ENCODE measurements at places on chromosomes 1 and 21.
A peak's percentile ranks its signal among the peaks of the same experiment; 100 is the strongest.

DNA sequence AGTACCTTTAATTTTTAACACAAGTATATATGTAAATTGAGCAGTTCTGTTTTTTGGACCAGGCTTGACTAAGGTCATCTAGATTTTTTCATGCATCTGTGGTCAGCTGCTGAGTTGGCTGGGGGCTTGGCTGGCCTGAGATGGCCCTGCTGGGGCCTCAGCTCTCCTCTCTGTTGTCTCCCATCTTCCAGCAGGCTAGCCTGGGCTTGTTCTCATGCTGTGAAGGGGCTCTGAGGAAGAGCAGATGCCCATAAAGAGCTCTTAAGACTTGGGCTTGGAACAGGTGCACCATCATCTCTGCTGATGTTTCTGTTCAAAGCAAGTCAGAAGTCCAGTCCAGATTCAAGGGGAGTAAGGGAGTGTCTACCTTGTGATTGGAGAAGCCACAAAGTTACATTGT lies 51.2 kb upstream of the TNR start:
- no peak for DNase-seq

DNA sequence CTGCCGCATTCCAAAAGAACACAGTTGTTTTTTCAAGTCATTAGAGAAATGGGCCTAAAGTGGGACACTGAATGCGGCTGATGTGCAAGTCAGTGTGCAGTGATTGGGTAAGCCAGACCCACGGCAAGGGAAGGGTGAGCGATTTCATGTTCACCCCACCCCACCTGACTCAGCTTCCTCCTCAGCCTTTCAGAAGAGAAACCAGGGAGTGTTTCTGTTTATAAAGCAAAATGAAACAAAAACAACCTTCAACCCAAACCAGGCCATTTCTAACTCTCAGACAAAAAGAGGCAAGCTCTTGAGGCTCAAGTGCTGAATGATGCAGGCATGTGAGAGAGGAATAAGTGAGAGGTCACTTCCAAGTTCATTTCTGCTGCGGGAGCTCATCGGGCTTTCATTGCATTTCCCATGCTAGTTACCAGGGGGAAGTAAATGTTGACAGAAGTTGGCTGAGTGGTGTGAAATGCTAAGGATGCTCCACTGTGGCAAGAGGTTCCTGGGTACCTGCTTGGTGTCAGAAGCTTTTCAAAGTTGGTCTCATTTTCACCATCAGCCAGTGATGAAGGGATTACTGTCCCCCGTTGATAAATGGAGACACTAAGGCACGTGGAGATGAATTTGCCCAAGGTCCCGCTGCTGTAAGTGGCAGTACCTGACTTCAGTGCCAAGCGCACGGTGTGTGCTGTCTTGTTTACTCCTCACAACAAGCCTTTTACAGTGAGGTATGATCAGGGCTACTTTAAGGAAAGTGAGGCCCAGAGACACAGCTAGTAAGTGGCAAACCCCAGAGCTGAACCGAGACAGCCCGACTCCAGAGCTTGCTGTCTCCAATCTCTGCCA lies 29.1 kb downstream of the STPG1 start:
- DNase-seq = no peak

DNA sequence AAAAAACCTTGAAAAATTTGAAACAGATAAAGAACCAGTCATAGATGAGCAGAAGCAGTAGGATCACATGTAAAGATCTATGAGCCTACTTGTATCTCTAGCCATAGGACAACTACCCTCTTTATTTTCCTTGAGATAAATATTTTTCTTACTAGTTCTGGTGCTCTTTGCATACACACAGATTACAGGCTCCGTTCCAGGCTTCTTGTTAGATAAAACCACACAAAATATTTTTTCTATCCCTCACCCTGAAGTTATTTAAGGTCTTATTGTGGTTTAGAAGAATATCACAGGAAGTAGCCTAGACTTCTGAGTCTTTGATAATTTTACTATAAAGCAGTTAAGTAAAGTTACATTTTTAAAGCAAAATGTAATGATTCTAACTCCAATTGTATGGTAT lies 512.2 kb downstream of the NEGR1 start:
- DNase-seq = no peak

DNA sequence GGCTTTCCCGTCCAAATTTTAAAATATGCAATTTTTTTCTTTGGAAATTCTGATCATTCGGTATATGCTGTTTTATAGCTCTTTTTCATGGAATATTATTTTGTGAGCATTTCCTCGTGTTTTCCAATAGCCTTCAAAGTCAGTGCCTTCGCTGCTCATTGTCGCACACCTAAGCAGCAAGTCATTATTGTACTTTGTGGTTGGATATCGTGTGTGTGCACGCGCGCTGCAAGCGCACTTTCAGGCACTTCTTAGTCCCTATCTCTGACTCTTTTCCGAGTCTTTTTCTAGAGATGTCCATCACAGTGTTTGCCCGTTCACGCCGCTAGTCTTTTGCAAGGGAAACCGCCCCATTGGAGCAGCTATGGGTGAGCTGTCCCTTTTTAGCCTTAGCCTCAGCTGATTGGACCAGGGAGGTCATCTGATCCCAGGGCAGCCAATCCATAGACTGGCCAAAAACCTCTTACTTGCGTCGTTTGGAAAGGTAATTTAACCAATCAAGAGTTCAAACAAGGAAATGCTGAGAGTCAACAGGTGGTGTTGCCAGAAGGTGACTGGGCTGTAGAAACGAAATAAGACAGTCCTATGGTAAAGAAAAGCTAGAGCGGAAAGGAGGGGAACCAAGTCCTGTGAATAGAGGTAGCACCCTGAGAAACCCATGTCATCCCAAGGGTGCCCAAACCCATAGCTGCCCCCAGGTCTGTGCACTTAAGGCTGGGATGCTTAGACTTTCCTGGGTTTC lies 710 bp upstream of the HYI start:
- peak; percentile 64 for DNase-seq

DNA sequence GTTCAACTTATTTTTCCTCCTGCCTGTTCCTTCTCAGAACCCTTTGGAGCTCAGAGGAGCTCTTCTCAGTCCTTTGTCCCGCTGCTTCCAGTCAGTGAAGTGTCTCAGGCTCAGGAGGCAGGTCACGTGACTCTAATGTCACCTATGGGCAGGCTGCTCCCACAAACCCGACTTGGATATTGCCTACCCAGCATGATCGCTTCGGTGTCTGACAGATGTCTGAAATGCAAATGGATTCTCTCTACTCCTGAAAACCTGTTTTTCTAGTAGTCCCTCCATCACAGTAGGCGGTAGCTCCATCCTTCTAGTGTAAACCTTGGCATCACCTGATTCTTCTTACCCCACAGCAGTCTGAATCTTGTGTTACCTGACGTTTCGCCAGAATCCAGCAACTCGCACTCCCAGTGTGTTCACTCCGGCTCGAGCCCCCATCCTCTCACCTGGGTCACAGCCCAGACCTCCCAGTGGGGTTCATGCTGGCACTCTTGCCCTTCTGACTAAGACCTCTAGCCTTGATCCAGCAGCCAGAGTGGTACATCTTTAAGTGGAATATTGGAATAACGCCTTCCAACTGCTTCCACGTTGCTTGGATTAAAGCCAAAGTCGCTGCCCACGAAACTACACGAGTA lies 5.4 kb downstream of the PADI6 start:
- DNase-seq = no peak

GRCh38 chr21:45336535-45336810 lies 48.8 kb upstream of the POFUT2 start:
- DNase-seq = no peak

DNA sequence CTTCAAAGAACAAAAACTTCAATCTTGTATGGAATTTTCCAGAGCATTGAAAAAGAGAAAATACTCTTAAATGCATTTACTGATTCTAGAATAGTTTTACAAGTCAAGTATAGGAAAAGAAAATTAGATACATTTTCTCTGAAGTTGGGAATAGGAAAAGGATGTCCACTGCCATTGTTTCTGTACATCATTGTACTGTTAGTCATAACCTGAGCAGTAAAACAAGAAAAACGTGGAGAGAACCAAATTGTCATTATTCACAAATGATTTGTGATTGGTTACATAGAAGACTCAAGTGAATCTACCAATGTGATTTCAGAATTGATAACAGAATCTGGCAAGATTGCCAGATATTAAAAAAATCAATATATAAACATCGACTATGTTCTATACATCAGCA lies 27.4 kb downstream of the PRKACB start:
- DNase-seq = no peak

- no peak for DNase-seq
Measured at GRCh38 chr1:217029281-217030157, 306.3 kb upstream of the ESRRG start.

DNA sequence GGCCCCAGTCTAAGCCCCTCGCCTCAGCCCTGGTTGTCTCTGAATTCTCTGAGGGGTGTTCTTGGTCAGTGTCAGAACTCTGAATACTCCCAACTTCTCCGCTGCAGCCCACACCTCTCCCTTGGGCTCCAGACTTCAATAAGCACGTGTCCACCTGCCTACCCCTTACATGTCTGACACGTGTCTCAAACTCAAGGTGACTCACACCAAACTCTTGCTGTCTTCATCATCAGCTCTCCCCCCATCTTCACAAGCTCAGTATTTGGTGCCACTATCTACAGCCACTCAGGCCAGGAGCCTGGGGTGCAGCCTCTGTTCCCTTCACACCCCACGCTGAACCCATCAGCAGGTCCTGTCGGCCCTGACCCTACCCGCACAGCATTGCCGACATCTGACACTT lies 18.8 kb upstream of the UBXN10 start:
- no peak for DNase-seq

- DNase-seq = no peak
Measured at GRCh38 chr1:24822887-24823286, 77.6 kb downstream of the CLIC4 start.

DNA sequence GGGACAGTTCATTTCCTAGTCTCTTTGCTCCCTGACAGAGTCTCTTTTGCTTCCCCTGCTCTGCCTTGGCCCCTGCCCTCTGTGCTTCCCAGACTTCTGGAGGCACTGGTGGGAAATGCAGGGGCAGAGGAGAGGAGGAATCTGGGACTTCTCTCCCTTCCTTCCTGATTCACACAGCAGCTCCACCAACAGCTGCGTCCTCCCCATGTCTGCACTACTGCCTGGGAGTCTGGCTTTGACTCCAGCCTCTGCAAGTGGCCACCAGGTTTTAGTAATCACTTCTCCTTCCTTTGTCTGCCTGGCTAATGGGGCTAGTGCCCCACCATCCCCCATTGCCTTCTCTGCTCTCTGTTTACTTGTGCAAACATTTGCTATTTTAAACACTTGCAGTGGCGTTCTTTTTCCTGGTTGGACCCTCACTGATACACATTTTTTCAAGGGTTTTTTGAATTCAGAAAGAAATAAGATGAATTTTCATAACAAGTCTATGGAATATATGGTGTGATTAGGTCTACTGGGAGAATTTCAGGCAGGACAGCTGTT lies 21.9 kb downstream of the FASLG start:
- no peak for DNase-seq

GRCh38 chr1:193462629-193463320 lies 276.4 kb upstream of the B3GALT2 start:
- DNase-seq = no peak

- DNase-seq = no peak
Measured at GRCh38 chr1:33814166-33814565, 49.7 kb upstream of the HMGB4 start.

GRCh38 chr1:238951809-238952208 lies 434.6 kb upstream of the CHRM3 start:
- no peak for DNase-seq

DNA sequence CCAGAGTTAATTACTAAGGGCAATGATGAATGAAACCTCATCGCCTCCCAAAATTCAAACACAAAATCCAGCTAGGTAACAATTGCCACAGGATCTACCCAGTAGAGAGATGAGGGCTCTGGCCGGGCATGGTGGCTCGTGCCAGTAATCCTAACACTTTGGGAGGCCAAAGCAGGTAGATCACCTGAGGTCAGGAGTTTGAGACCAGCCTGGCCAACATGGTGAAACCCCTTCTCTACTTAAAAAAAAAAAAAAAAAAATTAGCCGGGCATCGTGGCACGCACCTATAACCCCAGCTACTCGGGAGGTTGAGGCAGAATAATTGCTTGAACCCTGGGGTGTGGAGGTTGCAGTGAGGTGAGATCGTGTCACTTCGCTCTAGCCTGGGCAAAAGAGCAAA lies 15.8 kb downstream of the CD2 start:
- no peak for DNase-seq

GRCh38 chr1:86823821-86824500 lies 90.0 kb downstream of the SELENOF start:
- no peak for DNase-seq

- no peak for DNase-seq
Measured at GRCh38 chr1:17278996-17279830, 28.8 kb upstream of the PADI4 start.

DNA sequence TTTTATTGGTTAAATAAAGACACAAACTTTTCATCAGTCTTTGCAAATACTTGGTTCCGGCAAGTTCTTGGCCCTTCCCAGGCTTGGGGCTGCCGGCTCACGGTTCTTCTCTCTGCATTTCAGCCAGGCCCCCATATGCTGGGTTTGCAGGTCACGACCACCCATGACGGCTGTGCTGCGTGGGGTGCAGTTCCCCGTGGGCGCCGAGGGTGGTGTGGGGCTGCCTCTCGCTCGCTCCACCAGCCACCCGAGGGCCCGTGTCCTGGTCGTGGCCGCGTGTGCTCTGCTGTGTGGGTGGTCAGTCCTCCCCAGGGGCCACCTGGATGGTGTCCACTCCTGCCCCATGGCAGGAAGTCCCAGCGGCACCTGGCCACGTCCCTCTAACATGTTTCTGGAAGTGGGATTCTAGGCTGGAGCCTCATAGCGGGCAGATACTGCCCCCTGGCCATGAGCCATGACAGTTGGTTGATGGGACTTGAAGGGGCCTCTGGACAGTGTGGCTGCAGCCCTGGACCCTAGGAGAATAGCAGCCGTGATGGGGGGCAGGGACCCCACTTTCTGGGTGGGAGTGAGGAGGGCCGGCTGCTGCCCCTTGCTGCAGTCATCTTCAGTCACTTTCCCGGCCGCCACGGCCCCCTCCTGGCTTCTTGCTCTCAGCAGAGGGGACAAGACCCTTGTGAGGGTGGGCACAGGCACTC lies 46.3 kb downstream of the SKI start:
- DNase-seq = no peak

DNA sequence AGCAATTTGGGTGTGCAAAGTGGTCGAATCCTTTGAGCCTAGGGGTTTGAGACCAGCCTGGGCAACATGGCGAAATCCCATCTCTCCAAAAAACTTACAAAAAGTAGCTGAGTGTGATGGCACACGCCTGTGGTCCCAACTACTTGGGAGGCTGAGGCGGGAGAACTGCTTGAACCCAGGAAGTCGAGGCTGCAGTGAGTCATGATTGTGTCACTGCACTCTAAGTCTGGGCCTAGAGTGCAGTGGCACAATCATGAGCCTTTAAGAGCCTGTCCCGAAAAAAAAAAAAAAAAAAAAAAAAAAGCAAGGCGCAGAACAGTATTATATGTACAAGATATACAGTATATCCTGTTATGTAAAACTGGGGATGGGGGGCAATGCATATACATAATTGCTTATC lies 25.1 kb upstream of the HTR1D start:
- no peak for DNase-seq

DNA sequence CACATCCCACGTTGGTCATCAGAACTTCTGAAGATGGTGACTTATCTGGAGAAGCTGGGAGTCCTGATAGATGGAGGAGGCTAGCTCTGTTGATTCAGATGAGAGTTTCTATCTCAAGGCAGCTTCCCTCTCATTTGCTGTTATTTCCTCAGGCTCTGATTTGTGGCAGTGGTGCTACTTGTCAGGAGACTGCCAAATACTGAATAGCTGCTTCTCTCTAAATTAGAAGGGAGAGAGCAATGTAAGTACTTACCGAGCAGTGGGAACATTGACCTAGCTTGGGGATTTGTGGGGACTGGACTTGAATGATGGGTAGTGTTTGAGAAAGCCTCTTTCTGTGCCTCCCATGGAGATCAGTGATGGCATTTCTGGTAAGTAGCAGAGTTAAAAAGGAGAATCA lies at the start of gene OR10K1:
OR10K1 (plus strand) TSS at position 301 of the 400 bp plus-strand sequence. CDS start 3,728 bp downstream, outside the sequence.
- no peak for DNase-seq

- no peak for DNase-seq
Measured at GRCh38 chr1:183139281-183139942, 46.7 kb upstream of the LAMC2 start.
